ENCODE measurements at places on chromosomes 6 and 20. TPM values are rescaled to one million over a fixed set of nuclear protein-coding genes. Genes with fewer than 3 reads are reported as not detected.

Gene KCNB1
- total RNA-seq: 3.1 TPM

Gene HLA-DQA2
- total RNA-seq: not detected

Gene RAMACL
- total RNA-seq: 9.5 TPM

Gene GNMT
- 0.54 TPM for total RNA-seq
